Natural killer cell (primary cell): ENCODE measurements at places on chromosomes 2 and 18.

- no peaks in the 10 kb centered on the region for H3K36me3 ChIP-seq
- H3K4me3 ChIP-seq: no peak overlapping the region
These were observed 132.4 kb downstream of the CYP26B1 start for GRCh38 chr2:72015266-72015665.

DNA sequence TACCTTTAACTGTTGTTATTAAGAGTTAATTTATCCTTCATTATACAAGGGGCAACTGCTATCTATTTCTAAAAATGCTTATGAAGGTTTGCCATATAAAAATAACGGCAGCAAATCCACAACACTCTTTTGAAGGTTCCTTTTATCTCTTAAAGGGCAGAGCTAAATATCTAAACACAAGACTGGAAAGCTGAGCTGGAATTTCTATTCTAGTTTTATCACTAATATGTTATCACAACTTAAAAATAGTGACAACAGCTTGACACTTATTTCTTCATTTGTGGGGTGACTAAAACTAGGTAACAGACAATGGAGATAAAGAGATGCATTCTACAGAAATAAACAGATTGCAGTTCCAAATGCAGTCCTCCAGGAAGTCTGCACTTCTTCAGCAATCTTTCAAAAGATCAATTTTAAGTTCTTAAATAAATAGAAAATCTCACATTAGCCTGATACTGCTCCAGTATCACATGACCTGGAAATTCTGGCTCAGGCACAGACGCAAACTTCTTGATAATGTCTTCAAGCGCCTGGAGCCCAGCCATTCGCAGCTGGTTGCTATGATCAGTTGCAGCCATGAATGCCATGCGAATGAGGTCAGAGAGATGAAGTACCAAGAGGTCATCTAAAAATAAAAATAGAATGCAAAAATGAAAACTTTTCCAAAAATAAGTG, 54.0 kb upstream of the STRN start:
- no peaks in the 10 kb centered on the region for H3K27me3 ChIP-seq
- H3K4me1 ChIP-seq: no peaks in the 10 kb centered on the region
- no peak overlapping the region for H3K27ac ChIP-seq
- peaks cover 84% of the 10 kb centered on the region for H3K36me3 ChIP-seq
- DNase-seq: no peak

- H3K4me3 ChIP-seq: peak overlapping the region; percentile 12
- no peak for DNase-seq
- H3K36me3 ChIP-seq: no peaks in the 10 kb centered on the region
- H3K27ac ChIP-seq: no peak overlapping the region
- peaks cover 5% of the 10 kb centered on the region for H3K27me3 ChIP-seq
- peaks cover 17% of the 10 kb centered on the region for H3K4me1 ChIP-seq
These were observed 861 bp upstream of the KLHL23 start for GRCh38 chr2:169732583-169733358.

GRCh38 chr2:190948671-190949070, 65.3 kb downstream of the STAT1 start:
- H3K27ac ChIP-seq: no peak overlapping the region
- no peaks in the 10 kb centered on the region for H3K27me3 ChIP-seq
- H3K4me3 ChIP-seq: no peak overlapping the region
- no peak for DNase-seq

DNA sequence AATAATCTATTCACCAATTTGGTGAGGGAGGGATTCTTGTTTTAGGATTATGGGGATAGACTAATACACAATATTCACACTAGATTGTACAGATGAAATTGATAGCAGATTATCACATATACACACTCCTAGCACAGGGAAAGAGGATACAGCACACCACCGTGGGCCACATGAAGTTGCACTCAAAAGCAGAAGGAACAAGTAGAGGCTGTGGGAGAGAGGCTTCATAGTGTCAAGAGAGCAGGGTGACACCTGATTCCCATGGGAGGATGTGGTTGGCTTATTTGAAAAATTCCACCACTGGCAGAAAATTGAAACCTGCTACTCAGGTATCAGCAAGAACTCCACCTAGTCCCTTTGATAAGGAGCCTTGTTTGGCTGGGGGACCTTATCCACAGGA, 395.6 kb downstream of the SPAG16 start:
- H3K27ac ChIP-seq: no peak overlapping the region
- DNase-seq: no peak
- no peak overlapping the region for H3K4me3 ChIP-seq
- H3K27me3 ChIP-seq: no peaks in the 10 kb centered on the region
- no peaks in the 10 kb centered on the region for H3K36me3 ChIP-seq

DNA sequence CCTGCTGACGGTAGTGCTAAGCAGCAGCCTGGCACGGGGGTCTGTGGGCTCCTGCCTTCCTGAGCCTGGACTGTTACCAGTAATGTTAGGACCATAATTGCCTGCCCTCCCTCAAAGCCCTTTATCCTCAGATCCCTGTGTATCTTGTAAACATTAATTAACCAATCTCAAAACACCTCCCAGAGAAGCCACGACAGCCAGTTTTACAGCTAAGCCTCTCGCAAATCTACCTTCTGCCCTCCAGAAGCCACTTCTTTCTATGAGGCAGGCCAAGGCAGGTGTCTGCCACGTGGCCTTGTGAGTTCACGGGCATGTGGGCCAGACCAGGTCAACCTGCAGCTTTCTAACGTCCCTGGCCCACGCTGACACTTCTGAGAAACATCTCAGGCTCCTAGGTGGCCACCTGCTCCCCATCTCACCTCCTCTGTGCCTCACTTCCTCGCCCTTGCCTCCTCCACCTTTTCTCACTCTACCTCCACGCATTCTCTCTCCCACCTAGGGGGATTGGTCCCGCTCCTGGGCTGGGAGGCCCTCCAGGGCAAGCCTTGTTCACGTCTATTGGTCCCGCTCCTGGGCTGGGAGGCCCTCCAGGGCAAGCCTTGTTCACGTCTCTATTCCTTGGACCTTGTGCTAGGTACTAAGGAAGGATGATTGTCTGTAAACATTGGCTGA, 64.3 kb downstream of the EDAR start:
- no peaks in the 10 kb centered on the region for H3K36me3 ChIP-seq
- H3K4me1 ChIP-seq: no peaks in the 10 kb centered on the region
- no peak overlapping the region for H3K4me3 ChIP-seq
- no peak overlapping the region for H3K27ac ChIP-seq

- no peak for DNase-seq
- no peaks in the 10 kb centered on the region for H3K27me3 ChIP-seq
- no peaks in the 10 kb centered on the region for H3K36me3 ChIP-seq
These were observed 968.5 kb downstream of the LRP1B start for GRCh38 chr2:141162314-141162713.

GRCh38 chr2:71100195-71100964, 29.6 kb downstream of the MCEE start:
- no peak overlapping the region for H3K4me3 ChIP-seq
- no peaks in the 10 kb centered on the region for H3K36me3 ChIP-seq
- peak; percentile 68 for DNase-seq
- no peaks in the 10 kb centered on the region for H3K4me1 ChIP-seq
- H3K27me3 ChIP-seq: no peaks in the 10 kb centered on the region
- no peak overlapping the region for H3K27ac ChIP-seq

DNA sequence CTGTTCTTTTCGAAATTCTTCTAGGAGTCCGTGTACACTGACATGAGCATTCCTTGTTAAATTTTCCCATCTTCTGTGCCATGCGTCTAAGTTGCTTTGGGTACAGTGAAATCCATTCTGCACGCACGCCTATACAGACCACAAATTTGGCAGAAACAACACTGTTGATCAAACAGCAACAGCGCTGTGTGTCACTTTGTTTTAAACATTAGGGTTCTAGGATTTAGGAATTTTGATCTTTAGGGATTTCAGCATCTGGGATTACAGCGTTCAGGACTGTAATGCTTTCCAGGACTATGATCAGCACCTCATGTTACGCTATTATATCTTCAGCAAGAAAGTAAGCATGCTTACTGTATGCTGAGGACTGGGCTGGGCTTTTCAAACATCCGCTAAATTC, 47.1 kb upstream of the FHL2 start:
- DNase-seq: no peak
- no peaks in the 10 kb centered on the region for H3K4me1 ChIP-seq
- no peak overlapping the region for H3K4me3 ChIP-seq
- H3K36me3 ChIP-seq: no peaks in the 10 kb centered on the region

GRCh38 chr18:44130376-44130942, 550.2 kb upstream of the SETBP1 start:
- no peaks in the 10 kb centered on the region for H3K36me3 ChIP-seq
- H3K27ac ChIP-seq: no peak overlapping the region
- H3K4me3 ChIP-seq: no peak overlapping the region
- H3K4me1 ChIP-seq: no peaks in the 10 kb centered on the region

DNA sequence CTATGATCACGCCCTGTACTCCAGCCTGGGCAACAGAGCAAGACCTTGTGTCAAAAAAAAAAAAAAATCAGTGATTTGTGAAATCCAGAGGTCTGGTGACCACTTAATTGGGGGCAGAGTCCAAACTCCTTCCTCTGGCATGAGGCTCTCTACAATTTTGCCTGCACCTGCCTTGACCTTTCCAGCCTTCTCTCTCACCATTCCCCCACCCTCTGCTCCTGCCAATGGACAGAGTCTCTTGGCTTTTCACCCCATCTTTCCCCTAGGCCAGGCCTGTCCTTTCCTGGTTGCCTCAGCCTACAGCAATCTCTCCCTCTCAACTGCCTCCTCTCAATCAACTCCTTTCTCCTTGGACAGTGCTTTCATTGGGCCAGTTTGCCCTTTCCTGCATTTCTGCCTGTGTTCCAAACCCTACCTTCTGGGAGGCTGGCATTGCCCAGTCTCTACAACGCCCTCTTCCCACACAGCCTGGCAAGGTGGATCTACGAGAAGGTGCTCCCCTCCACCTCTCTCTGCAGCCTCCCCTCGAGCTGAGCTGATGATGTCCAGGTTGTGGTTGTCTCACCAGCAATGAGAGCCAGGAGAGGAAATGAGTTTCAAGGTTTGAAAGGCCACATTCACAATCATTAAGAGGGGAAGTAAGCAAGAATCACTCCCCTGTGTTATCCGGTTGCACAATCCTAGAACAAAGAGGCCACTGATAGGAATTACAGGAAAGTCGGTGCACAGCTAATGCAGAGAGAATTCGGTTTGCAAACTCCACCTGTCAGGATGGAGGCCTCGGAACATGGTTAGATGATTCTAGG, 39.5 kb upstream of the NPAS2 start:
- no peaks in the 10 kb centered on the region for H3K4me1 ChIP-seq
- no peak overlapping the region for H3K27ac ChIP-seq
- no peak for DNase-seq
- no peaks in the 10 kb centered on the region for H3K36me3 ChIP-seq

- H3K27ac ChIP-seq: no peak overlapping the region
- H3K27me3 ChIP-seq: no peaks in the 10 kb centered on the region
- no peak for DNase-seq
- no peak overlapping the region for H3K4me3 ChIP-seq
- no peaks in the 10 kb centered on the region for H3K4me1 ChIP-seq
These were observed 968.7 kb downstream of the CNTNAP5 start for GRCh38 chr2:124993809-124994208.

DNA sequence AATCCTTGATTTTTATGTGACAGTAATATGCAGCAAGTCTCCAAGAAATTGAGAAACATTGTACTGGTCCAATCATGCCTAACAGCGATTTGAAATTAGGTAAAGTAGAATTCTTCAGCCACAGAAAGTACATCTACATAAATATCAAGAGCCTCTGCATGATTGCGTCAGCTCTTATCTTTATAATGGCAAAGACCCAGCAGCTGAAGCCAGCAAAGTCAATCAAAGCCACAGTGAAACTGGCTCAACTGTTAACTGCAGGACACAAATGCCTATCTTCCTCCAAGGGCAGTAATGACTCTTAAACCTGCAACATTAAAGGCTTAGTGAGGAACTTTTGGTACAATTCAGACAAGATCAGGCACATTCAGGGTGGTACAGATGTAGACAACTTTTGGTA, 102.5 kb downstream of the BARD1 start:
- H3K4me1 ChIP-seq: no peaks in the 10 kb centered on the region
- no peak overlapping the region for H3K4me3 ChIP-seq
- no peaks in the 10 kb centered on the region for H3K36me3 ChIP-seq
- no peak overlapping the region for H3K27ac ChIP-seq
- DNase-seq: no peak

DNA sequence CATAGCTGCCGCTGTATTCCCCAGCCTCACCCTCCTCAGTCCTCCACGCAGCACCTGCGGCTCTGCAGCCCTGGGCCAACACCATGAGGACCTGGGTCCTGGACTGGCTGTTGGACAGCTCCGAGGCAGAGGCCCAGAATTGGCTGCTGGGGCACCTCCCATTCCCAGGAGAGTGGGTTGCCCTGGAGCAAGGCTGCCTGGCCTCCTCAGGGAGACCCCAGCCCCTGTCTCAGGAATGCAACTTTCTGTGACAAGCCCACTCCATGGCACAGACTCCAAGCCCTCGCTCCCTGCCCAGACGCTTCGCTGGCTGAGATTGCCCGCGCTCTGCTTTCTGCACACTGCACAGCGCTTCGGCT, 33.0 kb downstream of the CYP26B1 start:
- H3K36me3 ChIP-seq: no peaks in the 10 kb centered on the region
- DNase-seq: no peak
- no peak overlapping the region for H3K27ac ChIP-seq
- no peaks in the 10 kb centered on the region for H3K4me1 ChIP-seq
- H3K4me3 ChIP-seq: no peak overlapping the region

- no peaks in the 10 kb centered on the region for H3K27me3 ChIP-seq
- DNase-seq: no peak
- H3K27ac ChIP-seq: no peak overlapping the region
- H3K36me3 ChIP-seq: no peaks in the 10 kb centered on the region
- peaks cover 12% of the 10 kb centered on the region for H3K4me1 ChIP-seq
- H3K4me3 ChIP-seq: no peak overlapping the region
These were observed 22.8 kb upstream of the PTMA start for GRCh38 chr2:231685349-231686191.

GRCh38 chr2:119008108-119008507, 66.1 kb downstream of the MARCO start:
- no peaks in the 10 kb centered on the region for H3K36me3 ChIP-seq
- no peak overlapping the region for H3K27ac ChIP-seq
- DNase-seq: no peak
- H3K27me3 ChIP-seq: peaks cover 5% of the 10 kb centered on the region
- H3K4me3 ChIP-seq: no peak overlapping the region

- no peak overlapping the region for H3K4me3 ChIP-seq
- DNase-seq: peak; percentile 30
- no peaks in the 10 kb centered on the region for H3K36me3 ChIP-seq
These were observed 42.1 kb upstream of the RFX8 start for GRCh38 chr2:101516823-101517690.

DNA sequence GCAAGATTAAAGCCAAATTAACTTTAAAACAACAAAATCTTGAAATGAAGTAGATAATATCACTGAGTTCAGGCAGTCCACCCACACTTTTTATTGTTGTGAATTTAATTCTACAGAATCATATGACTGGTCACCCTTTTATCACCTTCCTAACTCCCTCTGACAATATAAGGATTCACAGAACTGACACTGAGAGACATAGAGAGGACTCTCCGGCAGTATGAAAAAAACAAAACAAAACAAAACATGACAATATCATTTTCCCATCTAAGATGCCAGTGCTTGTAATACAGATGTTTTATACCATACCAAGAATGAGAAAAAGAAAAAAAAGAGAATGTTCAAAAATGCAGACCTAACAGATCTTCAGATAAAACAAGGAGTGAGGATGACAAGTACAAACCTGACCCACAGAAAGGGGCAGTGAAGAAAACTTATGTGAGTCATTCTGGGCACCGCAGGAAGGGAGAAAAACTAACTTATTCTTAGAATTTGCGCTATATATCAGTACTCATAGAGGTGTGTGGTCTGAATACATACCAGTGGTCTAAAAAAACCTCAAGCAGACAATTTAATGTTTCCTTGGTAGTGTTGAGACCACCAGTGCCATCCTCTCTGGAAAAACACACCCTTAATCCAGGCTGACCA, 136.6 kb downstream of the ZAP70 start:
- no peaks in the 10 kb centered on the region for H3K27me3 ChIP-seq
- DNase-seq: no peak
- H3K36me3 ChIP-seq: no peaks in the 10 kb centered on the region
- H3K27ac ChIP-seq: no peak overlapping the region
- no peaks in the 10 kb centered on the region for H3K4me1 ChIP-seq
